Sigmoid colon (tissue), 7 donors: ENCODE measurements at places on chromosomes 5 and 9. TPM values are rescaled to one million over a fixed set of nuclear protein-coding genes. Genes with fewer than 3 reads are reported as not detected.

The PRLR gene
- 0.71 TPM for total RNA-seq

The MOB3B gene
- 12.1 TPM for total RNA-seq

The CDC14B gene
- 12.5 TPM for total RNA-seq

The PRR16 gene
- 5.9 TPM for total RNA-seq

The MTX3 gene
- total RNA-seq: 17.8 TPM

The LRRTM2 gene
- 1.1 TPM for total RNA-seq

The LCN6 gene
- 1.2 TPM for total RNA-seq

The LRRC19 gene
- total RNA-seq: not detected

The SOWAHA gene
- not detected for total RNA-seq

The DMRT2 gene
- 0.36 TPM for total RNA-seq

The PCDHB11 gene
- 5.0 TPM for total RNA-seq

The CDC20B gene
- total RNA-seq: not detected
